ENCODE measurements at places on chromosomes 11 and 22.

GRCh38 chr11:65378208-65378927 is 4.1 kb downstream of the SLC25A45 start:
- DNase-seq, result no peak

- DNase-seq, result no peak
Measured at GRCh38 chr11:44145011-44145775, 49.7 kb downstream of the EXT2 start.

- DNase-seq, result no peak
Measured at GRCh38 chr11:43951231-43951630, 8.8 kb downstream of the C11orf96 start.

- DNase-seq, result no peak
Measured at GRCh38 chr11:83287631-83288030, 1.5 kb upstream of the CCDC90B start.

DNA sequence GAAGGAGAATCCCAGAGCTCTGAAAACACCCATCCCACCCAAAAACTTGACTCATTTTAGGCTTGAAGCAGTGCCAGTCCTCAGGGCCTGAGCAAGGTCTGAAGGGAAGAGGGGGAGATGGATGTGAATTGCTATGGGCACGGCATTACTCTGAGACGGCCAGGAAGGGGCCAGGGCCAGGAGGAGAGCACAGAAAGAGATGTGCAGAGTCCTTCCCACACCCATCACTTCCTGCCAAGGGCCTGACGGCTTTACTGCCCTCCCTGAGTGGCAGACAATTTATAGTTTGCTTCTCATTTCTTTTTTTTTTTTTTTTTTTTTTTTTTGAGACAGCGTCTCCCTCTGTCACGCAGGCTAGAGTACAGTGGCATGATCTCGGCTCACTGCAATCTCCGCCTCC is 22.5 kb downstream of the TAB1 start:
- DNase-seq, result no peak

DNA sequence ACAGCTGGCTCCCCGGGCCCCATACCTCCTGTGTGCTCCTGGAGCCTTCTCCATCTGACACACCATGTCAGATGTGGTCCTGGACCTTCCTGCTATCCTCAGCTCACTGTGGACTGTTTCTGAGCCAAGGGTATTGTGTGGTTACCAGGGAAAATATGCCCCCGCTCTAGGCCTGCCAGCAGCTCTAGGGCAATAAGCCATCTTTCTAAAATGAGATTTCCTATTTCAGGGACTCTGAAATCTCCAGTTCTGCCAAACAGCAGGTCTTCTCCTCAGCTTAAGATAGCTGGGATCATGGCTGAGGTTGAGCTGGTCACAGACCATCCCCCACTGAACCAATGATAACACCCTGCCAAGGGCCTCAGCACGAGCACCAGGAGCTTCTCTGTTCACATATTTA is 227.6 kb downstream of the ST3GAL4 start:
- DNase-seq, result no peak

DNA sequence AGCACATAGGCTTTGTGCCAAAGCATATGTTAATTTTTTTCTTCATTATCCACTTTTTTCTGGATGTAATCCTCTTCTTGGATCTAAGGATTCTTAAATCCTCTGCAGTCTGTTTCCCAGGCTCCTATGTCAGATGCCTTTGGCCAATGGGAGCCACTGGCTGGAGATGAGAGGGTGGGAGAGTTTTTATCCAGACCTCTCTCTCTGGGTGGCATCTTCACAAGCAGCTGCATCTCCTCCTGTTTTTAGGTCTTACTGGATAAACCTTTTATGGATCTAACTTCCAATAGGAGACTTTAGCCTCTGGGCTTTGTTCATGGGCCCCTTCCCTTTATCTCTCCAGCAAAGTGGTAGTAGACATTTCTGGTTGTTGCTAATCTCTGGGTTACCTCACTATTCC is 22.4 kb upstream of the MPPED2 start:
- no peak for DNase-seq

GRCh38 chr11:34339149-34340064 is 18.4 kb downstream of the ABTB2 start:
- no peak for DNase-seq

DNA sequence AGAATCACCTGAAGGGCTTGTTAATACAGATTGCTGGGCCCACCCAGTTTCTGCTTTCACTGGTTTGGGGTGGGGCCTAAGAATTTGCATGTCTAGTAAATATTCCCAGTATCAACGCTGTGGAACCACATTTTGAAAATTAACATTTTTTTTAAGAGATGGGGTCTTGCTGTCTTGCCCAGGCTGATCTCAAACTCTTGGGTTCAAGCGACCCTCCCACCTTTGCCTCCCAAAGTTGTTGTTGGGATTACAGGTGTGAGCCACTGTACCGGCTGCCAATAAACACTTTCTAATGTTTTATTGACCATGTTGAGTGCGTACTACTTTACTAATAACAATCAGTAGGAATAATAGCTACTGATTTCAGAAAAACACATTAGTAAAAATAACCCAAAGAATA is 2.5 kb downstream of the EIF4G2 start:
- no peak for DNase-seq

GRCh38 chr11:26063915-26064314 is 268.0 kb upstream of the ANO3 start:
- no peak for DNase-seq

GRCh38 chr22:22928666-22929380 is 41.2 kb downstream of the IGLL5 start:
- peak; percentile 28 for DNase-seq

- DNase-seq, result no peak
Measured at GRCh38 chr11:44737245-44738085, 10.7 kb downstream of the TSPAN18 start.

DNA sequence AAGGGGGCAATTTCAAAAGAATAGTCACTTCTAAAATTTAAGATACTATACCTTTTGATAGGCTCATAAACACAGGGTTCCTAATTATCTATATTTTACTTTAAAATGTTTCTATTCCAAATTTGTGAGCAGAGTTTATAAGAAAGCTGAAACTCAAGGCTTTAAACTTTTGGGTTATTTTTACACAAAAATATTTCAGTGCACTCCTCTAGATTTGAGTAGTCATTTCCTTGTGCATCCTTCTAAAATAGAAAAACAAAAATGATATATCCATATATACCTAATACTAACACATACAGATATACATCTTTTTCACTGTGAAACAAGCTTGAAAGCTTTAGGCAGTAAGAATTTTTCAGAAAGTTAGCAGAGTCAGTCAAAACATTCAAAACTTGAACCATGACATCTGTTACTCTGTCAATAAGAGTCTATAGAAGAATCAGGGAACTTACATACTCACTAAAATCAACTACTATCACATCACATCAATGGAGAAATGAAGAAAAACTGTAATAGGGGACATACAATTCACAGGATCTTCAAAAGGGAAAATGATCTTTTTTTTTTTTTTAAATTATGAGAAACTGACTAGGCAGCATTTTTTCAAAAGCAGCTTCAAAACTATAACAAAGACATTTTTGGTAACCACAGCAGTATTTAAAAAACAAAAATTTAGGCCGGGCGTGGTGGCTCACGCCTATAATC is 5.1 kb downstream of the PHF21A start:
- DNase-seq, result no peak

DNA sequence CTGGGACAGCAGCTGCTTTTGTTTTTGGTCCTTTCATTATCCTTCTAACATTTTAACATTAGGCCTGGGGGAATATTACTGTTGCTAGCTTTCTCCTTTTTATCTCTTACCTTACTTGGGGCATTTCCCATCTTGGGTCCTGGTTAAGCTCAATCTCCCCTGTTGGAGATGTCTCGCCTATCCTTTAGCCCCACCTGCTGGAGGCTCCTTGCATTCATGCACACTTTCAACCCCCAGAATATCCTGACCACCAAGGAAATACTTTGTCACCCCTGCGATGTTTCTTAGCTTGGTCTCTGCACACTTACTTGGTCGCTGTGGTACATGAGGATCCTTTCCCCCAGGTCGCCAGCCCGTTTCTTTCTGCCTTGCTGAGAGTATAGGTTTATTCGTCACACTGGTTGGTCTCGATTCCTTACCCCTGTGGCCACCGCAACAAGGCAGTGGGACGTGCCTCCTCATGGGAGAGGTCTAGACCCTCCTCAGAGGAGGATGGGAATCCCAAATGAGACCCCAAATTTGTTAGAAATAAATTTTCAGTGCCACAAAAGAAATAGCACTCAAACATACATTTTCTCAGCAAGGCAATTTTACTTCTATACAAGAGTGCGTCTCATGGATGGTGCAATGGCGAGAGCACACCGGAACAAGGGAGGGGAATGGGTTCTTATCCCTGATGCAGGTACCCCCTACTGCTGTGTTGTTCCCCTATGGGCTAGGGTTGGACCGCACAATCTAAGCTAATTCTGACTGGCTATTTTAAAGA is 5.4 kb upstream of the TXN2 start:
- peak; percentile 54 for DNase-seq

DNA sequence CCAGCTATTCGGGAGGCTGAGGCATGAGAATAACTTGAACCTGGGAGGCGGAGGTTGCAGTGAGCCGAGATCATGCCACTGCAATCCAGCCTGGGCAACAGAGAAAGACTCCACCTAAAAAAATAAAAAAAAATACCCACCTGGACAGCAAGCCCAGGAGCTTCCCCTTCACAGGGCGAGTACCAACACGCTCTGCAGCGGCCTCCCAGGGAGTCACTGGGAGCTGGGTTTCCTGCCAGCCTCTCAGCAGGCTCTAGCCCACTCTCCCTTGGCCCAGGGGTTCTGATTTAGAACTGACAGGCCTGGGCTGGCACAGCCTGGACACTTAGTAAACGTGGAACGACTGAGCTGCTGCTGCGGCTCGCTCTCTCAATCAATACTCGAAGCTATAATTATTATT is 2.0 kb upstream of the CABP7 start:
- no peak for DNase-seq

GRCh38 chr11:65557280-65558001 is 718 bp downstream of the LTBP3 start:
- DNase-seq, result no peak
